ENCODE measurements at places on chromosomes 7 and 10.

GRCh38 chr10:43930777-43931176 lies 282.1 kb upstream of the ZNF32 start:
- no peak for DNase-seq

GRCh38 chr10:94361171-94361794 lies 1.5 kb downstream of the NOC3L start:
- no peak for DNase-seq

- DNase-seq = no peak
Observed at GRCh38 chr10:71292624-71293445, 26.2 kb upstream of the SLC29A3 start.

DNA sequence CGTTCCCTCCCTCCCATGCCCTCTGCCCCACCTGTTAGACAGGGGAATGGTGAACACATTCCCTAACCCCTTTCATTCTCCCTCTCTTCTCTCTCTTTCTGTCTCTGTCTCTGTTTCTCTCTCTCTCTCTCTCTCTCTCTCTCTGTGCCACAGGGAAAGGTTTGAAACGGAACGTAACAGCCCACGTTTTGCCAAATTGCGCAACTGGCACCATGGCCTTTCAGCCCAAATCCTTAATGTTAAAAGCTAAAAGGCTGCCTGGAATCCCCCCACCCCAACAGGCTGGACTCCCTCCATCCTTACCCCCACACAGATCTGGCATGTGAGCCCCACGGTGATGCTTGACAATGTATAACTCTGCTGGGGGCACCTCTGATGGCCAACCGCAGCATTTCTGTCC lies 30.8 kb downstream of the LDB3 start:
- DNase-seq = no peak

- DNase-seq = no peak
Observed at GRCh38 chr7:122352454-122352853, 47.9 kb upstream of the FEZF1 start.

GRCh38 chr10:28796606-28797512 lies 119.5 kb downstream of the BAMBI start:
- DNase-seq = no peak

DNA sequence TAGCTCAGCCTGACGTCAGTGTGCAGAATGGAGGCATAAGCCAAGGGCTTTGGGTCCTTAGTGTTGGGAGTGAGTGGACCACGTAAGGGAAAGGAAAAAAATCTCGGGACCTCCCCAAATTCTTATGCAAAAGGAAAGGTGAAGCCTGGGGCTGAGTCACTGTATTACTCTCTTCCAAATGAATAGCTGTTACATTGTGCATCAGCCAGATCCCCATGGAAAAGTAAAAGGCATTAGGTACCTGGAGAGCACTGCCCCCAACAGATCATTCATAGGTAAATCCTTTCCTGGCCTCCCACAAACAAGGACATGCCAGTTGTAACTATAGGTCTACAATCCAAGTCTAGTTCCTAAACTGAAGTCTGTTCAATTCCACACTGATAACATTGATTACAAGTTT lies 170.5 kb downstream of the C1GALT1 start:
- DNase-seq = no peak

DNA sequence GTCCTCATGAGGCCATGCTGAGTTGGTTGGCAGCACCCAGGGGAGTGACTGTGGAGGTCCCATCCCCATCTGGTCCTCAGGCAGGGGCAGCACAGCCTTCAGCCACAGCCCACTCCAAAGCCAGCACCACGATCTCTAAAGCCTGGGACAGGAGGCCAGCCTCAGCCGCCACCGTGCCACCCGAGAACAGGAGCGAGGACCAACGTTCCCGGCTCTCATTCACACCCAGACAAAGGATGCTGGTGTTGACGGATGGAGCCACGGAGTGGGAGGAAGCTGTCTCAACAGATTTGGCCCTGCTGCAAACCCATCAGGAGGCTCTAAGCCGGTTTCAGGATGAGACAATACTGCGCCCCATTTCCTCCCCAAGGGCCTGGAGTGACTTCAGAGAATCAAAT lies 42.7 kb upstream of the PPP2R2D start:
- DNase-seq = no peak

GRCh38 chr7:70512144-70512543 lies 619.8 kb upstream of the GALNT17 start:
- DNase-seq = no peak

GRCh38 chr10:34156781-34157425 lies 658.2 kb downstream of the PARD3 start:
- DNase-seq = no peak

- DNase-seq = no peak
Observed at GRCh38 chr10:28520346-28520745, 12.6 kb upstream of the WAC start.

DNA sequence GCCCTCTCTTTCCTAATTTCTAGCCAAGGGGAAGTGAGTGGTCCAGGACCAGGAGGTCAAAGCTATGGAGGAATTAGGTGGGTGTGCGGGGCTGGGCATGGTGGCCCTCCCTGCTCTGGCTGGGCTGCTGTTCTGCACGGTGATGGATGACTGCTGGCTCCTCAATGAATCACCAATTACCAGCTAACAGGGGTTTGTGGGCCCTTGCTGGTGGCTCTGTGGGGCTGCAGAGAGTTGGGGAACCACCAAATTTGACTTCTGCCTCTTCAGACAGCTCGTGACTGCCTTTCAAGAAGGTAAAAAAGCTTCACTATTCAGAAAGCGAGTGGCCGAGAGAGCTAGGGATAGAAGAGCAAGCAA lies 35.0 kb upstream of the HABP2 start:
- no peak for DNase-seq

GRCh38 chr7:45069444-45070253 lies 19.1 kb downstream of the NACAD start:
- DNase-seq = no peak

- DNase-seq = peak; percentile 54
Observed at GRCh38 chr10:6348096-6348874, 145.6 kb downstream of the PFKFB3 start.

DNA sequence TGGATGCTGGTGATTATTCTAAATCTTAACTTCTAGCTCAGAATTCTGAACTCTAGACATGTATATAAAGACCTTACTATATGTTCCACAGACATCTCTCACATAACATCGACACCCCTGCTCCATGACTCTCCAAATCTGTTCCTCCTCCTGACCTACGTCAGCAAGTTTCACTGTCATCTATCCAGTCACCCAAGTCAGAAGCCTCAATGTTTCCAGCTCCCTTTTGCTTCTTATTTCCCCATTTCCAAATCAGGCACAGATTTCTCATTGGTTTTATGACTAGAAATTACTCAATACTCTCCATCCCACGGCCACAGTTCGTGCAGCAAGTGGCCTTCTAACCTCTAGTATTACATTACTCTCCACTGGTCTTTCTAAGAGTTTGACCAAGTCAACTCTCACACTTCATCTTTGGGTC lies 28.5 kb downstream of the EPC1 start:
- DNase-seq = no peak

DNA sequence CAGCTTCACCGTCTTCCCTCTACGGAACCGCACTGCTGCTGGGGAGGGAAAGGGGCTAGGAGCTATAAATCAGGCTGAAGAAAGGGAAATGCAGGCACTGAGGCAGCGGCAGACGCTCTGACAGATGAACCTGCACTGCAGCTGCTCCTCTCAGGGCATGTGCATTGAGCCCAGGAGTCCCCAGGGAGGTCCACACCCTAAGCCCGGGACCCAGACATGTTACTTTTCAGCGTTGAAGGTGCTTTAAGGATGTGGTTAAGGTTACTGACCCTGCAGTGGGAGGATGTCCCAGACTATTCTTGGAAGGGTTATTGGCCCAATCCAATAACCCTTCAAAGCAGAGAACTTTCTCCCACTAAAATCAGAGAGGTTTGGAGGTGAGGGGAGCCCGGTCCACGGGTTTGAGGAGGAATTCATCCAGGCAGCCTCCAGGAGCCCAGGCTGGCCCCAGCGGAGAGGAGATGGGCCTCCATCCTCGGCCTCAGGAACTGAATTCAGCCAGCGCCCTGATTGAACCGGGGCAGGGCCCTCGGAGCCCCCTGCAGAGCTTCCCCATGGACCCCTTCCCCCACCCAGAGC lies 75.4 kb downstream of the ADARB2 start:
- DNase-seq = no peak

GRCh38 chr10:124419635-124420034 lies 912 bp upstream of the OAT start:
- DNase-seq = no peak

DNA sequence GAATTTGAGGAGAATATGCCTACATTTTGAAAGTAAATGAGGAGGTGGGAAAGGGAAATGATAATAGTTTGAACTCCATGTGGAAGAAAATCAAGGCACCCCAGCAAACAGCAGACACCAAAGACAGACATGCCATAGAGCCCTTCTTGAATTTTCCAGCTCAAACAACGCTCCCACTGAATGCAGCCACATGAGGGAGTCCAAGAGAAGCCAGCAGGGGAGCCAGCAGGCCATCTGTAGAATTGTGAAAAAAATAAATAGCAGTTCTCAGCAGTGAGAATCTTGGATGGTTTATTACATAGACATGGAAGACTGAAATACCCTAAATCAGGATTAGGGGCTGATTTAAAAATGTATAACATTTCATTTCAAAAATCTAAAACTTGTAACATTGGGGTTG lies 1567.3 kb upstream of the LRRTM3 start:
- DNase-seq = no peak

DNA sequence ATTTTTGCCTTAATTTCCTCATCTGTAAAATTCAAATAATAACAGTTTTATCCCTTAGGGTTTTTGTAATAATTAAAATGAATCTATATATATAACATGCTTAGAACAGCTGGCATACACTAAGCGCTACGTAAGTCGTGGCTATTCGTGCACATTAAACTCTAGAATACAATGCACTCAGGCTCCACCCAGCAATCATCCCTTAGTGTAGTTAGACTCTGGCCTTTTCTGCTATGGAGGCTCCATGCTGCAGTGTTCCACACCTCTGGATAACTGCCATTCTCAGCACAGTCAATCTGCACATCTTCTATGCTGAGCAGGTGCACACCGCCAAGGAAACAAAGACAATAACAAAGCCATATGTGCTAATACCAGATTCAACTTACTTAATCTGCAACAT lies 92.9 kb downstream of the IPMK start:
- DNase-seq = no peak

GRCh38 chr10:45380903-45381620 lies 7.0 kb downstream of the ALOX5 start:
- no peak for DNase-seq

- no peak for DNase-seq
Observed at GRCh38 chr7:39408906-39409305, 157.3 kb upstream of the YAE1 start.

GRCh38 chr10:14474656-14475055 lies 143.9 kb upstream of the FRMD4A start:
- no peak for DNase-seq

DNA sequence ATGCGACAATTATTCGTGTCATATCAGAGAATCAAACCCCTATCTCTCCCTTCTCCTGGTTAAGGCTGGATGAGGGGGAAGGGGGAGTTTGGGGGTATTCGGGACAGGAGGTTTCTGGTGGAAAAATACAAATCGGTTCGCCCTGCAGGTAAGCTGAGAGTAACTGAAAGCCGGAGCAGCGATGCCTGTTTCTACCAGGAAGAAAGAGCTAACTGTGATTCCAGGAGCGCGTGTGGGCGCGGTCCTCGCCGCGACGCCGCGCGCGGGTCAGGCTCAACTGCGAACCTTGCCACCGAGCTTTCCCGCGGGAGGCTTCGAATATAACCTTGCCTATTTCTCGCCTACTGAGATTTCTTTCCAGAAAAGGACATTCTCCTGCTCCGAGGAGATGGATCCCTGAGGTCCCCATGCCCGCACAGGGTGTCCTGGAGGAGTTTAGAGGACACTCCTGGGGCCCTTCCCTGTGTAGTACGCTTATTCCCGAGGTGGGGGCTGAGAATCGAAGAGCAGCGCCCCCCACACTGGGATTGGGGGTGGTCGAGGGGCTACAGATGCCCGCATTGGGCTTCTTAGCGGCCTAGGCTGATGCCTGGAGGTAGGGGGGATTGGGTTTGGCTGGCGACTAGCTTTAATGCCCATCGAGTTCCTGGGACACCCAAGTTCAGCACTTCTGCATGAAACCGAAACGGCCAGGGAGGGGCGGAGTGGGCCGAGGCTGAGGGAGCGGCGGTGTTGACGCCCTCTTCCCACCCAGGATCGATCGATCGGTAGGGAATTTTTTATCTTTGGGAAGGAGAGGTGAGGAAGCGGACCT lies 13.0 kb upstream of the DLX6 start:
- no peak for DNase-seq

DNA sequence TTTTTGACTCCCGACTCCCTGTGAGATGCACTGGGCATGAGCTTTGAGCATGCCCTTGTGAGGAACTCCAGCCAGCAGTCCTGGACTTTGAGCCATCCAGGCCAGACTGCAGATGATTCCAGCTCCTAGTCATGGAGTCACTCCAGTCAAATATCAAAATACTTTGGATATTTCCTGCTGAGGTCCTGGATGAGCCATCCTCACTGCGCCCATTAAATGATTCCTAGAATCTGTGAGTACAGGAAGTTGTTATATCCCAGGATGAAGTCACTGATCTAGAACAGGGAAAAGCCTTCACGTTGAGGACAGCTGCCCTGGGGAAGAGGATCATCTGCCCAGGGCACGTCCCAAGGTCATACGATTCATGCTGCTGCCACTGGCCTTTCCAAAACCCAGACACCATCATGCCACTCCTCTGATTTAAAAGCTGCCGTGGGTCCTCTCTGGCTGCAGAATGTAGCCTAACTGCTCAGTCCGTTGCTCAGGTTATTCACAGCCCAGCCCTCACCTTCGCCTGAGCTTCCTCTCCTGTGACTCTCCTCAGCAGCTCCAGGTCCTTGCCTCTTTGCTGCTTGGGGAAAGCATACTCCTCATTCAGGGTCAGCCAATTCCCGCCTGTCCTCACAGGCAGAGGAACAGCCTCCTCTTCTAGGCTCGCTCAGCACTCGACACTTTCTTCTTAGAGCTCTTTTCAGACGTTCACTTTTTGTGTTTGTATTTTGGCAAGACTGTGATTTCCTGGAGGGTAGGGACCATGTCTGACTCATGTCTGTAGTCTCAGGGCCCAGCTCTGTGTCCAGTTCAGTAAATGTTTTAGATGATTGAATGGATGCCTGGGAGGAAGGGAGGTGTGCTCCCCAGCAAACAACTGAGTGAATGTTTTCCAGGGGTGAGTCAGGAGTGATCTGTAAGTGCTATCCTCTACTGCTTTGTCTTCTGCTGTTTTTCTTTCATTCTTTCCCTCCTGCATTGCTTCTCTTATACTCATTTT lies 157.8 kb downstream of the SNX10 start:
- DNase-seq = no peak

DNA sequence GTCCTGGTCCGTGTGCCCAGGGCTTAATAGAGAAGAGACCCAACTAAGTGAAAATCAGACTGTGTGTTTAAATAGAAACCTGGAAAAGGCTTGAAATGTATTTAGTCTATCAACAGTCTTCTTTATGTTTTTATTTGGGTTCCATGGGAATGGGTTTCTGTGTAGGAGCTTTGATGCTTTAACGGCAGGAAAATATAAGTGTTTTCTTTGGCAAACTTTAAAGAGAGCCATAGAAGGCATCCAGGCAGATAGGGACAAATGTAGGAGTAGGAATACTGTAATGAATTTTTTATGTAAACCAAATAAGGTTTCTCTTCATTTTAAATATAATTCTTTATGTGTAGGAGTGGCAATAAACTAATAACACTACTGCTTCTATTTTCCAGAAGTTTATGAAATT lies 989.0 kb downstream of the GATA3 start:
- DNase-seq = no peak

- DNase-seq = no peak
Observed at GRCh38 chr7:6121141-6121540, 90.0 kb downstream of the ANKRD61 start.
